ENCODE measurements at places on chromosomes 6 and 20.

- DNase-seq = no peak
Observed at GRCh38 chr20:50144362-50144761, 9.2 kb downstream of the PEDS1 start.

- DNase-seq = no peak
Observed at GRCh38 chr20:61954276-61955021, 111.2 kb downstream of the TAF4 start.

GRCh38 chr20:14924433-14924832 lies 587.0 kb upstream of the FLRT3 start:
- DNase-seq = no peak

DNA sequence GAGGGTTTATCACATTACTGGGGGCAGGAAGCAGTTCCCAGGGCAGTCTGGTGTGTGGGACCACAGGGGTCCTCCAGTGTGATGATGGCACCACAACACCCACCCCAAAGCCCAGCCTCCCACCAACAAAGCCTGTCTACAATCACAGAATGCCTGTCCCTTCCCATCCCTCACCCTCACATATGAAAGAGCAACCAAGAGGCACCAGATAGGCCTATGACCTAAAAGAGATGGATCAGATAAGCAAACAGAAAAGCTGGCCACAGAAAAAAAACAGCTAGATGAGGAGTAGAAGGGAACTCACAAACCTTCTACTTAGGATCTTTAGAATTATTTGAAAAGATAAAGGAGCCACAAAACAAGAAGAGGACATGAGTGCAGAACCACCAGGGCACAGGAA lies 54.3 kb downstream of the SERAC1 start:
- no peak for DNase-seq

DNA sequence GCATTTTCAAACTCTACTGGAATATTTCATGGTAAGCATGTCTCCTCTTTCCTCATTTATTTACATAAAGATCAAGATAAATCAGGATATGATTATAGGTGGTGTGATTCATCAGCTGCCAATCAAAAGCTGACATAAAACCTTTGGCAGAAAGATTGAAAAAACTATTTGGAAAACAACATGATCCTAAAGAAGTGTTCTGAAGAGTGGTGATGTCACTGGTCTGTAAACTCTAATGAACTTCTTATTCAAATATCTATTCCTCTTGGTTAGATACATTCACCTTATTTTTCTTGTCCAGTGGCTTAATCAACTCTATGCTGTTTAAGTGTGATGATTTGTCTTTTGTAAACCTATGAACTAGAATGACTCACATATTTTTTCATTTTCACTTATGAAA lies 535.5 kb upstream of the CITED2 start:
- no peak for DNase-seq

DNA sequence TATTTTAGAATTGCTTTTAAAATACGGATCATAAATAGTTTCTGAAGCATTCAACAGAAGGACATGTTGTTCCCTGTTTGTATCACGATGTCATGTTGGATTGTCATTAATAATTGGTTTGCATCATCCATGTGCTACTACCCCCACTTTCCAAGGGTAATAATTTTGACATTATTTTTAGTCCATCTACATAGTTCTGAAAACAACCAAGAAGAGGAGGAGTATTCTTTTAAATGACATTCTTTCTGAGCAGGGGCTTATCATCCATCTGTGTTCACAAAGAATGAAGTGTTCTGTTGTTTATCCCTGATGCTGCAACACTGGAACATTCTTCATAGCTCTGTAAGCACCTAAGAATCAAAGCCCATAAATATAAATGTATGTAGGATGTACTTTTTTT lies 151.0 kb upstream of the CITED2 start:
- DNase-seq = no peak

DNA sequence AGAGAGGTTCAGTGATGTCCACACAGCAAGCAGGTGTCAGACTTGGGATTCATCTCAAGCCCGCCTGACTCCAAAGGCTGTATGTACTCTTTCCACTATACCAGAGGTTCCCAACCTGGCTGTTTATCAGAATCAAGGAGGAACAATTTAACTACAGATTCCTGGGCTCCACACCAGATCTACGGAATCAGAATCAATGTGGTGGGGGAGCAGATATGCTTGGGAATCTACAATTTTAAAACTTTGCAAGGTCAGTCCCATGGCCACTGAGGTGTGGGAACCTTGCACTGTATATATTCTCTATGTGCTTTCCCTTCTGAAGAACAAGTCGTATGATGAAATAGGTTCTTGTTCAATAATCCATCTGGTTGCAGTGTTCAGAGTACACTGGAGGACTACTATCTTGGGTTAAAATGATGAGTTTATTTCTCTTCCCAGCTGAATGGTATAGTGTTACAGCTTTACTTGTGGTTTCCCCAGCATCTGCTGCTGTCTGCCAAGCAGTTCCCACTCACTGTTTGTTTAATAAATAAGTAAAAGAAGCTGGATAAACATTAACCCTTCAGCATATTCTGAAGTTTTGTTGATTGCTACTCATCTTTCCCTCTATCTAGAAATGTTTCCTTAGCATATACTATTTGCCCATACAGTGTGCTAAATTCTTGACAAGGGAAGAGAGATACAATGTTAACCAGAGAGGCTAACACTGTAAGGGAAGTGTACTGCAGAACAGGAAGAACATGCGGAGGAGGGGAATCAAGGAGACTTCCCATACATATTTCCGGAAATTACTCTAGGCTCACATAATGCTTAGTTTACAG lies 9.9 kb downstream of the TTI1 start:
- no peak for DNase-seq

DNA sequence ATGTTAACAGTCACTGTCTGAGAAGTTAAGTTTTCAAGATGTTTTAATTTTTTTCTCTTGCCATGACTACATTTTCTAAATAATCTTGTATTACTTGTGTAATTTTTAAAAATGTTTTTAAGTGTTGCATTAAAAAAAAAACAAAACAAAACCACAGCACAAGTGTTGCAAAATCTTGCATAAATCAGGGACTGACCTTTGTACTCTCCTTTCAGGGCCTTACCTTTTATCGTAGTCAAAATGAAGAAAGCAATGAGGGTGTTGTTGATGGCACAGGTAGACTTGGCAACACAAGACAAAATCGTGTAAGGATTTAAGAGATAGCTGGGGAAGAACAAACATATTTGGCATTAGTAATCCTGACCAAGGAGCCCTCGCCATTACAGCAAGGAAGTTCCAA lies 42.5 kb downstream of the PIGU start:
- DNase-seq = no peak

DNA sequence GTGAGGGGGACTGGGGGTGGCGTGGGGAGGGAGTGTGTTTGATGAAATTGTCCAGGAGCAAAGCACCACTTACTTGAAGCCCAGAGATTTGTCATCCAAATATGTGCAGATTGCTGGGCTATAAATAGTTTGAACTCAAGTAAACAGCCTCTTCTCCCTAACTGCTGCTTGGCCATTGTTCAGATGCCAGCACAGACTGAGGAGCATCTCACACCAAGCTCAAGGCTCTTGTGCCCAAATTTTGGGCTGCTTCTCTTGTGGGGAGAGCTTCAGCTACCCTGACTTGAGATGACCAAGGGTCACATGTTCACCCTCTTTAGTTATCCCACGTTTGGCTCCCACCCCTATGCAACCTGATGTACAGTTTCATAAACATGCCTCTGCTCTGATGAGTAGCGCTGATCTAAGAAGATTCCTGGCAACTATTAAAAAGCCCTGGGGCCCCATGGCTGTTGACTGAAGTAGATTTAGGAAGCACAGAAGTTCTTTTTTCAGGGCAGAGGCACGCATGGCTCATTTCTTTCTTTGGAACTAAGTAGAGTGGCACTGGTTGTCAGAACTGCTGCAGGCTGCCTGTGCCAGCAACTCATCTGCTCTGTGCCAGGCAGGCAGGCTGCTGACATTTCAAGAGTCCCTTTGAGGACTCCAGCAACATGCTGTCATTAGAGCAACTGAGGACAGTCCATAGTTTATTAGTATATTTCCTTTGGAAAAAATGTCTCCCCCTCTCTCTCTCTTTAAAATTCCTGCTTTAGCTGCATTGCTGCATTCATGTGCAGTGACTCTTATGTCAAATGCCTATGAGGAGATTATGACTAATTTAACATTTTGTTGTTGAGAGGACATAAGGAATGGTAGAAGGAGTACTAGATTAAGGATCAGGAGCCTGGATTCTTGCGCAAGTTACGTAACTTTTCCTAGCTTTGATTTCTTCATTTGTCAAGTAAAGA lies 9.6 kb upstream of the PKIG start:
- DNase-seq = no peak

DNA sequence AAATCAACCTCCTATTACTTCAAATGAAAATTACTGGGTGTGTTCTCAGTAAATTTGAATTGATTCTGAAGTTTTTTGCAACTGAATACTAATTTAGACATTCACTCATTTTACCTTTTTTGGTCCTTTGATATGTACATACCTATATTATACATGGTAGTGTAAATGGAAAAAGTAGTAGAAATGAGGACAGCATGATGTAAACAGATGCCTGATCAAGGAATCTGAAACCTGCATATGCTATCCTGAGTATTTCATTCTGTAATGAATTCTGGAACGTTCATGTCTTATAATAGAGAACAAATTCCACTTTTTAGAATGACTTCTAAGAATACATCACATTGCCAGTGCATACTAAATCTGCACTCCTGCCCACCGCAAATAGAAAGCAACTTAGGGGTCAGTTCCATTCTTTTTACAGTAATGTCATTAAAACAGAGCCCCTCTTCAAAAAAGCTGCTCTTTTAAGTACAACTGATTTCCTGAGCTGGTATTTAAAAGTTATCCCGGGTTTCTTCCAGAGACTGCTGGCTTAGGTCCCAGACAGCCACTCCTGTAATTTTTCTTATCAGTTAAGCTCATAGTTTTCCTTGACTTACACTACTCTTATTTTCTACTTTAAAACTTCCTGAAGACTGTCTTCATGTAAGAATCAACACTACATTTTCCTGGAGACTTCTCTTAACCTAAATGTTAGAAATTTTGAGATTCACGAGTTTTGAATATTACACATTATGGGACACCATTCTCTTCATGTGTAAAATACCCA lies 48.4 kb downstream of the MAP3K7 start:
- no peak for DNase-seq

DNA sequence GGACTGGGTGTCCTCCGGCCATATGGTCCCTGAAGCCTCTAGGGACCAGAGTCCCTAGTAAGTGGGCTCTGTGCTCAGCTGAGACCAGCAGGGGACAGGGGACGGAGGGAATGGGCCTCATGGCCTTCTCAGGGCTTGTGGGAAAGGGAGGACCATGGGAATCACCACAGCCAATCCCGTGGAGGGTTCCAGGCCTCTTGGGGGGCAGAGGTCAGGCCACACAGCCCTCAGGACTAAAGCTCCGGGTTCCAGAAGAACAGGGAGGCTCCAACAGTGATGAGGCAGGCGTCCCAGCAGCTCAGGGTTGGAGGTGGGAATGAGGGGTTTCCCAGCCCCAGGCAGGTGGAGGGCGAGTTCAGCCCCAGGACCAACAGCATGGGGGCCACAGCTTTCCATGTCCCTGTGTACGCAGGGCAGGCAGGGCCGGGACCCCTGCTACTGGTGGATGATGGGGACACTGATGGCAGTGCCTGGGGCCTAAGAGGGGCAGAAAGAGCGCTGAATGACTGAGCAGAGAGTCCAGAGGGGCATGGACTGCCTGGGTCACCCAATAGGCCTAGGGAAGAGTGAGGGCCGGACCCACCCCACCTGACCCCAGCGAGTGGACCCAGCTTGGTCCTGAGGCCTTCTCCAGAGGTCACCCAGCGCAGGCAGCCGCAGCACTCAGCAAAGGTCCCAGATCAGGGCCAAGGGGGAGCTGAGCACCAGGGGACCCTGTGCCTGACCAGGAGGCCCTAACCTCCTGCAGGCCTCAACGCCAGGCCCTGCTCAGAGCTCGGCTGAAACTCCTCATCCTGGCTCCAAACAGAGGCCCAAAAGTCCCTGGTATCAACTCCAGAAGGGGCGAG lies 8.8 kb downstream of the MYL9 start:
- no peak for DNase-seq

DNA sequence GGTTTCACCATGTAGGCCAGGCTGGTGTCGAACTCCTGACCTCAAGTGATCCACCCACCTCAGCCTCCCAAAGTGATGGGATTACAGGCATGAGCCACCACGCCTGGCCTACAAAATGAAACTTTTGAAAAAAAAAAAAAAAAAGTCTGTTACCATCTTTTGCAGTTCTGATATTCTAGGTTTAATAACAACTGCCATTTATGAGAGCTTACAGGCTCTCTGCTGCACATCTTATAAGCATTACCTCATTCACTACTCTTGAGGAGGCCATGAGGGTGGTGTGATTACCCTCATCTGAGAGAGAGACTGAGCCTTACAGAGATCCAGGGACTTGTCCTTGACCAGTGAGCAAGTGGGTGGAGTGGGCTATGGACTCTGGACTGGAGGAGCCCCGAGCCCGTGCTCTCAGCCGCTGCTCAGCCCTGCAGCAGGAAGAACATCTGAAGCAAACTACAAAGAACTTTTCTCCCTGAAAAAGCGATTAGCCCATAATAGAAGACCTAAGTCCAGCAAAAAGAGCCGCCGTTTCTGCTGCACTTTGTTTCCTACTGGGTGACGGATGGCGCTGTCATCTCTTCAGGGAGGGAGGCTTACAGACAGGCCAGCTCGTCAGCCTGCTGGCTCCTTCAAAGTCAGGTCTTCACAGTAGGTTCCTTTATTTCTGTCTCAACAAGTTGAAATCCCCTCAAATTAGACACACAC lies 119.8 kb upstream of the AKAP12 start:
- no peak for DNase-seq

DNA sequence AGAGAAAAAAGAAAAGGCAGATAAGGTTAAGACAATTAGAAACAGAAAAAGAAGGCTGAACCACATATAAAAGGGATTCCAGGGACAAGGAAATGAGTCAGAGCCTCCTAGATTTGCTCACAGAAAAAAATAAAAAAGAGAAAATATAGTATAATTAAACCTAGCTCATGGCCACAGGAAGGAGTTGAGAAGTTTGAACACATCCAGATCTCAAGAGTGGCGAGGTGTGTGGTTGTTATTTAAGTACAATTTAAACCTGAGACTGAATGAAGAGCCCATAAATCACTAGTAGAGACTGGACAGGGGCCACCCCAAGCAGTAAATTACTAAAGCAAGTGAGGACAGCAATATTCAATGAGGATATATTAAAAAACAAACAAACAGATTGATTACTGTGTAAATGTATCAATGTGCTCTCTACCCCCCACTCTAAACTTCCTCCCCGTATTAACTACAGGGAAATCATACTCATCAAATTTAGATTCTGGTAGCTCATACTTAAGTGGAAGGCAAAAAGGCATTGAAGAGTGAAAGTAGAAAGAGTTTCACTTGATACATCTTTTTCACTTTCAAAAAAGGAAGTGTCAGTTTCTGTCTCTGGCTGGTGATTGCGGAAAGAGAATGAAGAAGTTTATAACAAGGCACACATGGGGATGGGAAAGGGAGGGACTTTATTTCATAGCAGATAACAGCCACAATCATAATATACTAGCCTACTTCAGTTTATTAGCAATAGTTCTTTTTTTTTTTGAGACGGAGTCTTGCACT lies 49.3 kb upstream of the SCAF8 start:
- DNase-seq = no peak

DNA sequence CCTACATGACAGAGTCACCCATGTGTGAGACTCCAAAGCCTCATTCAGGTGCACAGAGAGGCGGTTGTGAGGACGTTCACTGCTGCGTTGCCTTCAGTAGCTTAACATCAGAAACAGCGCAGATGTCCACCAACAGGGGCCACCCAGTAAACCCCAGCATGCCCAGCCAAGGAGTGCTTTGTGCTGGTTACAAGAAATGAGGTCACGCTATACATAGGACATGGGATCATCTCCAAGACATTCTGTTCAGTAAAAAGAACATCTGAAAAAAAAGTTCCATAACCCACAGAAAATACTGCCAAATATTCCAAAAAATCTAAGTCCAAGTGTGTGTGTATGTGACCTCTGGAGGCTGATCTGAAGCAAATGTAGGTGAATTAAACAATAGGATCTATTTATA lies 16.0 kb downstream of the SLC52A3 start:
- no peak for DNase-seq

Data from activated naive CD4-positive, alpha-beta T cell treated with Interleukin-2 at 50 U/mL for 16 hours (primary cell).